ENCODE measurements at places on chromosomes 2 and 18.

GRCh38 chr18:4157352-4157751 is 297.8 kb downstream of the DLGAP1 start:
- DNase-seq, result no peak

GRCh38 chr2:44894058-44894457 is 47.4 kb upstream of the SIX3 start:
- DNase-seq, result no peak

DNA sequence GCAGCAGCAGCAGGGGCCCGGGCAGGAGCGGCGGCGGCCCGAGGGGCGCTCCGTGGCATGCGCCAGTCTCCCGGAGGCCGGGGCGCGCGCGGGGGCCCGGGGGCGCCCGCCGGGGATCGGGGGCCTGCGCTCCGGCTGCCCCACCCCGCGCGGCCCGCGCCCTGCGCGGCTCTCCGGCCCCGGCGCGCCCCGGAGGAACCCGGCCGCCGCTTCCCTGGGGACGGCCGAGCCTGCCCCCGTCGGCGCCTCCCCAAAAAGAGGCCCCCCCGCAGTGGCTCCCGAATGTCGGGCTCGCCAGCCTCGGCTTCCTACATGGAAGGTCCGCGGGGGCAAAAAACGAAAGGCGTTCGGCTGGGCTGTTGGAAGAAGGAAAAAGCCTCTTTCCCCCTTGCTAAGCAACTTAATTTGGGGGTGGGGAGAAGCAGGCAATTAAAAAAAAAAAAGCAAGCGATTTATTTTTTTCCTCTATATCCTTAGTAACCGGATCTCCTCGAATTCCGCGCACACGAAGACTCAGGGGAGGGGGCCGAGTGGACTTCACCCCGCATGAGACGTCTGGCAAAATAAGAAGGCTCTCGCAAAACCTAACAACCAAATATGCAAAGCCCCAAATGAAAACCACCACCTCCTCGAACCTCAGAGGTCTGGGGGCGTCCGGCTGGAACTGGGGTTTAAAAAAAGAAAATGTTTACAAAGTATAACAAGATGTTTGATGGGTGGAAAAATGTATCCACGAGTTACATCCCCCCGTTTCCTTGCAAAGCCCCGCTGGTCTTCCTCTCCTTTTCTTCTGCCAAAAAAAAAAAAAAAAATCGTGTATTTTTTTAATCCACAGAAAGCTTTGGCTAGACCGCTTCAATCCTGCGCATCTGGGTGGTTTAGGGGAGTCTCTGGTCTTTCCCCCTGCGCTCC is at the start of gene SMAD7:
Gene SMAD7, minus strand, starts transcription at position 430 of the 912 bp plus-strand sequence. CDS start 541 bp downstream, outside the sequence.
- DNase-seq, result no peak

GRCh38 chr2:213806125-213806726 is 522.0 kb downstream of the SPAG16 start:
- DNase-seq, result no peak

DNA sequence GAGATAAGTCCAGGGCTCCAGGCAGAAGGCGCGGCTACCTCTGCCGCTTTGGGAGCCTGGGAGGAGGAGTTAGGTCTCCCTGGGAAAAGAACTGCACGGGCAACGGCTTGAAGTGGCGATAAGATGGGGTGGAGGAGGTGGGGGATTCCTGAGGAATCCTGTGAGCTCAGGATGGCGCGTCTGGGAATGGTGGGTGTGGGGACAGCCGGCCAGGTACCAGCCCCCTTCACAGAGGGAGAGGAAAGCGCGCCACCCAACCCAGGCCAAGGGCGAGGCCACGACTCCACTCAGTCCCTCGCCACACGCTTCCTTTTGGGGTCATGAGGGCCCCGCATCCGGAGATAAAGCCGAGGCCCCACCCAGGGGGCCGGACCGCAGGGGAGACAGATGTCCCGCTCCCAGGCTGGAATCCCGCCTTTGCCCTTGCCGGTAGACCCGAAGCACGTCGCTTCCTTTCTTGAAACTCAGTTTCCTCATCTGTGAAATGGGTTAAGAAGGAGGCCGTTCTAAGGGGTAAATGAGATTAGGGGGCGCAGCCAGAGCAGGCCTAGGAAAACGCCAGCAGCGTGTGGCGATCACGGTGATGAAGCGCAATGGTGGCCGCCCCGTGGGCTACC is 1.7 kb upstream of the CTDSP1 start:
- DNase-seq, result peak; percentile 48

GRCh38 chr18:57561728-57562423 is 24.6 kb downstream of the FECH start:
- DNase-seq, result peak; percentile 35

GRCh38 chr2:69247583-69247982 is 139.4 kb downstream of the GFPT1 start:
- no peak for DNase-seq

DNA sequence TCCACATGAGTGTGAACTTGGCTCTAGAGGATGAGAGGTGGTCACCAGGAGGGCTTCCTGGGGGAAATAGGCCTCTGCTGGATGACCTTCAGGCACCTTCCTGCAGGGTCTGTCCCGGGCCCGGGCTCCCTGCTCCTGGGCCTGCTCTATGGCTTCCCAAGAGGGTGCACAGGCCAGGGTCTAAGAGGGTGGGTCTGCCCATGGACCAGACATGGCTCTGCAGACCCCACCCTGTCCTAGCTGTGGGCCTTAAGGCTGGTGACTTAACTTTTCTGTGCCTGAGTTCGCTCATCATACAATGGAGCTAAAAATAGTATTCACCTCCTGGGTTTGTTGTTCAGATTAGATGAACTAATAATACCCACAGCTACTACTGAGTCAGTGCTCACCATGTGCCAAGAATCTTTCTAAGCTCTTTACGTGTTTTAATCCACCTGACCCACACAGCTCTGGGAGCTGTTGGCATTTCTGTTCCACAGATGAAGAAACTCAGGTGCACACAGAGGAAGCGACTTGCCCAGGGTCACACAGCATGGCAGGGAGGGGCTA is 14.4 kb downstream of the INHBB start:
- no peak for DNase-seq

Measured in CD4-positive, alpha-beta T cell treated with Interleukin-6 at 100 ng/mL for 8 hours (primary cell).